Iris pigment epithelial cell (primary cell): ENCODE measurements at places on chromosomes 7 and 10.

- DNase-seq = peak; percentile 59
Observed at GRCh38 chr10:92834986-92835385, 13.3 kb upstream of the EXOC6 start.

- DNase-seq = peak; percentile 69
Observed at GRCh38 chr10:102596506-102596971, 47.7 kb upstream of the TRIM8 start.

DNA sequence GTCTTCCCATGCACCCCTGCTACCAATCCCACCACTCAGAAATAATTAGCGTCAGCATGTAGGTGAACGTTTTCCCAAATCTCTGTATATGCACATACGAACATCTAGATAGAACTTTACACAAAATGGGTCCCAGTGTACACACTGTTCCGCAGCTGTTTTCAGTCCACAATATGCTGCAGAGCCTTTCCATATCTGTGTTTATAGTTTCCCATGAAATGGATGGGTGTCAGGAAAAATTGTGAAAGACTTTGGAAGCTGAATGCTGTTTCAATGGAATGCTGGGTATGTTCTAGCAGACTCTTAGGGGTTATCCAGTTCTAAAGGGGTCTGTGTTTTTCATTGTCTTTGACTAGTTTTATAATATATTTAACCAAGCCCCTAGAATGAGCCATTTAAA is 13.8 kb downstream of the GRK5 start:
- no peak for DNase-seq

- no peak for DNase-seq
Observed at GRCh38 chr7:51346126-51346525, 29.5 kb upstream of the COBL start.

- no peak for DNase-seq
Observed at GRCh38 chr10:97136756-97137155, 49.0 kb downstream of the SLIT1 start.

GRCh38 chr7:47351233-47352154 is 230.4 kb downstream of the TNS3 start:
- no peak for DNase-seq

- no peak for DNase-seq
Observed at GRCh38 chr10:47008769-47009168, 97.5 kb downstream of the PTPN20 start.

GRCh38 chr10:76017026-76017732 is 585.8 kb downstream of the LRMDA start:
- DNase-seq = no peak

- peak; percentile 96 for DNase-seq
Observed at GRCh38 chr7:81161451-81162075, 242.7 kb upstream of the SEMA3C start.

GRCh38 chr10:122343135-122343800 is 31.2 kb upstream of the PLEKHA1 start:
- DNase-seq = no peak

GRCh38 chr7:107838816-107839565 is 36.0 kb upstream of the SLC26A3 start:
- DNase-seq = no peak

DNA sequence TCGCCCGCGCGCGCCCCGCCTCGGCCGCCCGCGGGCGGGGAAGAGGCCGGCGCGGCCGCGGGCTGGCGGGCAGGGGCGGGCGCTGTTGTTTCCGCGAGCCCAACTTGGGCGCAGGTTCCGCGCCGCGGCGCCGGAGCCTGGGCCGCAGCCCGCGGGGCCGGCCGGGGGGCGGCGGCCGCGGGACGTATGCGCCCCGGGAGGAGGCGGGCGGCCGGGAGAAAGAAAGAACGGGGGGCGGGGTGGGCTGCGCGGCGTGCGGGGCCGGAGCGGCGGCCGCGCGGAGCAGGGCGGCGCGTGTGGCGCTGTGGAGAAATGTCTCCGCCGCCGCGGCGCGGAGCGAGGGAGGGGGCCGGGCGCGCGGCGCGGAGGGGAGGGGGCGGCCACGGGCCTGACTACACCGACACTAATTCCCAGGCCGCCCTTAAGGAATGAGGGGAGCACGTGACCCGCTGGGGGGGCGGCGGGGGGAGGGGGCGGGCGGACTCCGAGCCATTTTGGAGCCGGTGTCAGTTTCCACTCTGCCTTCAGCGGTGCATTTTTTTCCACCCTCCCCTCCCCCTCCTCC is at the start of gene BMI1:
BMI1 (plus strand) TSS at position 509 of the 565 bp plus-strand sequence. CDS start 5,351 bp downstream, outside the sequence.
- peak; percentile 64 for DNase-seq

GRCh38 chr10:130046591-130046990 is 64.0 kb downstream of the C10orf143 start:
- no peak for DNase-seq

DNA sequence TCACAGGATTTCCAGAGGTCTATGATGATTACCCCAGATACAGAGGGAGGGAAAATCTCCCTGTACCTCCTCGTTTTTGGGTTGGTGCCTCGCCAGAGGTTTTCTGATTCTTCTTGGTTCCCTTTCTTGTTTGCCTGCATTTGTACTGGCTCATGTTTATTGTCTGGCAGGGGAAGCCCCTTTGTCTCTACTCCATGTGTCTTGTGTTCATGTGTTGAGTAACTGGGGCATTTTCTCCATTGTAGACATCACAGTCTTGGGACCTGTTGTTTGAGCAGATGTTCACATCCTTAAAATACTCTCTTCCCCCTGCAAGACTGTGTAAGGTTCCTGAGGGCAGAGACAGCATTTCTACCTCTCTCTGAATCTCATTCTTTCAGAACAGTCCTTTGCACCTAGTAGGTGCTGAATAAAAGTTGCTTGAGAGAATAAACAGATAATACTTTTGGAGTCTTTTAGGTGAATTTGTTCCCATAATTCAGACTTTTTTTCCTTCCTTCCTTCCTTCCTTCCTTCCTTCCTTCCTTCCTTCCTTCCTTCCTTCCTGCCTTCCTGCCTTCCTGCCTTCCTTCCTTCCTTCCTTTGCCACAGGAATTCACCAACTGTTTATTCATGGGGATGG is 25.1 kb downstream of the CDK14 start:
- DNase-seq = peak; percentile 33
